ENCODE measurements at places on chromosomes 2 and 18.

GRCh38 chr2:188077757-188078156, 213.9 kb upstream of the GULP1 start:
- no peak for DNase-seq

DNA sequence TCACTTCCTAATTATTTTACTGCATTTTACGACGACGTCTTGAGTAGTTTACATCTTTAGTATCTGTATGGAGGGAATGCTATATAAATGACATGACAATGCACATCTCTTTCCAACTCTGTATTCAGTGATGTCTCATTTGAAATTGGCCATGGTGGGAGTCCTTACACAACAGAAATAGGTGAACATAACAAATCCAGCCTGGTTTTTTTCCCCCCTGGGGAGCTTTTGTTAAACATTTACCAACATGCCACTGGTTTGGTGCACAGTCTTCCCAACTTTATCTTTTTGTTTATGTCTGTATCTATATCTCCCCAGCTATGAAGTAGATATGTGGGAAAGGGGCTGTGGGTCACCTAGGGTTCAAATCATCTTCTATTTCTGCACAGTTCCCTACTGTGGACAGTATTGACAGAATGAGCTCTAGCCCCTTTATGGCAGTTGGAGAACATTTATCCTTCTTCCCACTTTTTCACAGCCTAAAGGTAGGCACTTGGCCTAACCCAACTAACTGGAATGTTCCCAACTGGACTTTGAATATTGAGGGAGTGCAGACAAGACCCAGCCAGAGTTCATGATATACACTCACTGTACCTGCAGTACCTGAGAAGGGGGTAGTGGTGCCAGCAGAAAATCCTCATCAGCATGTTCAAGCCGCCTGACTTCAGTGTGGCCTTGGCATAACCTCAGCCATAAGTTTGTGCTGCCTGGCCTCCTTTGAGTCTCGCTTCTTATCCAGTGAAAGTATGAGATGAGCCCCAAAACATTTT, 5.7 kb upstream of the RTKN start:
- DNase-seq = no peak

GRCh38 chr18:46341986-46342525, 237.9 kb downstream of the HAUS1 start:
- DNase-seq = no peak

DNA sequence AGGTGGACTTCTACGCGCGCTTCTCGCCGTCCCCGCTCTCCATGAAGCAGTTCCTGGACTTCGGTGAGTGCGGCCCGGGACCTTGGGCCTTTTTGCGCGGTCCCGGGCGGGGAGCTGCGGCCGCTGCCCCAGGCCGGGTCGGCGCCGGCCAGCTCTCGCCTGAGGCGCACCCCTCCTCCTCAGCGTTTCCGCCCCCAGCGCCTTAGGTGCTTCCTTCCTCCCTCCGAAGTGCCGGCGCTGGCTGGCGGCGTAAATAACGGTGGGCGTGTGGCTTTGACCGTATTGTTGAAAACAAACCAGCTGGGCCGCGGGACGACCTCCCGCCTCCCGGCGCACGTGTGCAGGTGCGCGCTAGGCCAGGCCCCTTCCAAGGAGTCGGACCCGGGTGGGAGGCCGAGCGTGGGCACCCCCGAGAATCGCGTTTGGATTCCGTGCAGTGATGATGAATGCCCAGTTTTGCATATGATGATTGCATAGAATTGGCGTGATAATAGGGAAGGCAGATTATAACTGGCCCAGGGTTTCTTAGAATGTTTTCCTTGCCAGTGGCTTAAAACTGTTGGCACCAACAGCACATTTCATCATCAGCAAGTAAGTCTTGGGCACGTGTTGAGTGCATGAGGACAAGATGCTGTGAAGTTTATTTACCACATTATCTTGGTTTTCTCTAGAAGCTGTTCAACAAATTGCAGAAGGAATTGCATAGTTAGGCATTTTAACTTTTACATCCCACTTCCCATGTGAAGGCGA, 569 bp downstream of the PDK1 start:
- DNase-seq = no peak

- no peak for DNase-seq
Observed at GRCh38 chr18:68735483-68736343, 20.8 kb upstream of the TMX3 start.

- no peak for DNase-seq
Observed at GRCh38 chr2:171287611-171288010, 126.9 kb upstream of the TLK1 start.

DNA sequence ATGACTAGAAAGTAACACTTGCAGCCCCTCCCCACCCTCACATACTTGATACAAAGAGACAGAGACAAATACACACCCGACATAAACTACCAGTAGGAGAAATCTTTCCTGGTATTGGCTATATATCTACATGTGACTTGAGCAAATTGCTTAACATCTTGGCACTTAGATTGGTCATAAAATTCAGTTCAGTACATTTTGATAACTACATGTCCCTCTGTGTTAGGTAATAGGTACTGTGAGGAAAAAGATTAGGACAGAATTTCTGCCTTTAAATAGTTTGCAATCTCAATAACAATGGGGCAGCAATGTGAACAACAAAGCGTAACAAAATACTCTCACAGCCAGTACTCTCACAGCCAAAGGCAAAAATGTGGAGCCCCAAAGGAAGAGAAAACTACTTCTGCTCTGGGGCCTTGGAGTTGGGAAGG, 670.0 kb upstream of the ACVR2A start:
- no peak for DNase-seq
